Pancreas (tissue), 10 donors: ENCODE measurements at places on chromosomes 11 and 22. TPM values are rescaled to one million over a fixed set of nuclear protein-coding genes. Genes with fewer than 3 reads are reported as not detected.

Gene C11orf97
- not detected for total RNA-seq

Gene MIAT
- total RNA-seq = 0.35 TPM

Gene BDNF
- total RNA-seq = 0.09 TPM

Gene CARNS1
- 0.69 TPM for total RNA-seq

Gene SLC29A2
- total RNA-seq = 5.2 TPM

Gene DBX1
- not detected for total RNA-seq

Gene SCGB2A2
- not detected for total RNA-seq

Gene TRIM49
- not detected for total RNA-seq

Gene OR51E2
- total RNA-seq = not detected

Gene PLEKHA7
- 18.0 TPM for total RNA-seq

Gene SELENOH
- total RNA-seq = 65.3 TPM

Gene CARD18
- total RNA-seq = not detected

Gene POU2AF2
- total RNA-seq = 0.28 TPM

Gene PTH
- total RNA-seq = 0.20 TPM

Gene METTL15
- 5.0 TPM for total RNA-seq

Gene DUSP8
- 23.5 TPM for total RNA-seq

Gene MSANTD2
- total RNA-seq = 5.1 TPM

Gene AIFM3
- total RNA-seq = 0.79 TPM

Gene SERPING1
- 135 TPM for total RNA-seq

Gene NAALADL1
- total RNA-seq = 2.7 TPM

Gene HBE1
- not detected for total RNA-seq

Gene SLCO2B1
- 32.1 TPM for total RNA-seq

Gene OR51B2
- not detected for total RNA-seq

Gene ARHGAP42
- 2.6 TPM for total RNA-seq

Gene KCNJ11
- 5.0 TPM for total RNA-seq

Gene NUDT22
- total RNA-seq = 32.6 TPM

Gene SLC17A6
- total RNA-seq = 0.23 TPM

Gene SAA2
- 0.59 TPM for total RNA-seq

Gene C11orf42
- not detected for total RNA-seq

Gene PLAAT4
- 30.4 TPM for total RNA-seq

Gene LIF
- total RNA-seq = 1.2 TPM

Gene NRGN
- total RNA-seq = 1.2 TPM

Gene MS4A3
- total RNA-seq = not detected

Gene SLC36A4
- 4.7 TPM for total RNA-seq

Gene PANX2
- total RNA-seq = 0.49 TPM

Gene NCAM1
- 19.6 TPM for total RNA-seq

Gene WBP2NL
- total RNA-seq = 2.8 TPM
